Type B pancreatic cell (in vitro differentiated cells): ENCODE measurements at places on chromosomes 2 and 18. TPM values are rescaled to one million over a fixed set of nuclear protein-coding genes. Genes with fewer than 3 reads are reported as not detected.

- DNase-seq: no peak
Observed at GRCh38 chr2:42693013-42693615, 70.8 kb downstream of the OXER1 start.

DNA sequence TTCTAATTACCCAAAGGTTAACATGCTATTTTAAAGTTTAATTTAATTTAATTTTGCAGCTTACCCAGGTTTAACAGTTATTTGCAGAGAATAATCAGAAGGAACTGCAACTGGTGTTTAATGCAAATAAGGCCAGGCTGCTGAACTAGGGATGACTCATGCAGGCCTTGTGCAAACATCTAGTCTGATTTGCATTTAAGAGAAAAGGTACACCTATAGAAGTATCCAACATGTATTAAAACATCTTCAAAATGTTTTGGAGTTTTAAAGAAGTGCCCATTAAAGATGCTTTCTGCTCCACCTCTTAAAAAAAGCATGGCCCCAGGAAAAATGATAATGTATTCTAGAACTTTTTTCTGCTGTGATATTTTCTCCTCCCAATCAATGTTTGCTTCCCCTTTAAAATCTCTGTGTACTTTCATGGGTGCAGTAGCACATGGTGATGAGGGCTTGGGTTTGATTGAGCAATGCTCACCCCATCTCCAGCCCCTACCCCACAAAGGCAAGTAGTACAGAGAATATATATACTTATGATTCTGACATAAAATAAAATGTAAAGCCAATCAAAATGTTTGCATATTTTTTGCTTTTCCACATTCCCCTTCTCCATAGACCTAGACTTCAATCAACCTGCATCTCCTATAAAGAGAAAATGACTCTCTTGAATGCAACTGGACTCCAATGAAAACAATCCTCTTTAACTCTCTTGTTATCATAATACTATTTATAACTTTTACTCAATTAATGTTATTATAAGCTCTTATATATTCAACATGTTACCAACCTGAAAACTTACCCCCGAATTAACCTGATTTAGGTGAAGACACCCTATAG, 54.1 kb downstream of the ATP8B1 start:
- no peak for DNase-seq

The DSC3 gene
- total RNA-seq: 67.7 and 306 TPM in 2 replicates

DNA sequence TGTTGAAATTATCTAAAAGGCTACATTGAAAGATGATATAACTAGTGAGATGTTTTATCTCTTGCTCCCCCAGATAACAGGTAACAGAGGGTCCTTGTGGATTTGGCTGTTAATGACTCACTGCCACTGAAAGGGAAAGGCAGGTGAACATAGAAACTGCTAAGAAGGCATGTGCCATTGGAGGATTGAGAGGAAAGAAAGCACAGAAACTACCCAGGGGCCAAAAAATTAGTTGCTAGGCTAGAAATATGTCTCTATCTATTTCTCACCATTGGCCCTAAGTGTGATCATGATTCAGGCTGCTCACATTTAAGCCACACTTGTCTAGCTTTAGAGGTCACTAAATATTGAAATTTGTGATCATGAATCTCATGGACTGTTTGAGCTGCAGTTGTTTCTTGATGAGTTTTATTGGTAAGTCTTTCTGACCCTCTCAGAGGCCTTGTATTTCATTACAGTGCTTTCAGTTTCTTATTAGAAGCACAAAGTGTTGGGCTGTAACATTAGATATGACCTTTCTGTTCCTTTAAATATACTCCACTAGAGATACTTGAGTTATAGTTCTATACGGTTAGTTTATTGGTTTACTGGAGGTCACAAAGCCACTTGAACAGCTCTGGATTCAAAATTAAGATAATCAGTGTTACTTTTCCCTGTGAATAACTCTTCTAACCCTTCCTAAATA, 26.2 kb downstream of the NAB1 start:
- DNase-seq: no peak

DNA sequence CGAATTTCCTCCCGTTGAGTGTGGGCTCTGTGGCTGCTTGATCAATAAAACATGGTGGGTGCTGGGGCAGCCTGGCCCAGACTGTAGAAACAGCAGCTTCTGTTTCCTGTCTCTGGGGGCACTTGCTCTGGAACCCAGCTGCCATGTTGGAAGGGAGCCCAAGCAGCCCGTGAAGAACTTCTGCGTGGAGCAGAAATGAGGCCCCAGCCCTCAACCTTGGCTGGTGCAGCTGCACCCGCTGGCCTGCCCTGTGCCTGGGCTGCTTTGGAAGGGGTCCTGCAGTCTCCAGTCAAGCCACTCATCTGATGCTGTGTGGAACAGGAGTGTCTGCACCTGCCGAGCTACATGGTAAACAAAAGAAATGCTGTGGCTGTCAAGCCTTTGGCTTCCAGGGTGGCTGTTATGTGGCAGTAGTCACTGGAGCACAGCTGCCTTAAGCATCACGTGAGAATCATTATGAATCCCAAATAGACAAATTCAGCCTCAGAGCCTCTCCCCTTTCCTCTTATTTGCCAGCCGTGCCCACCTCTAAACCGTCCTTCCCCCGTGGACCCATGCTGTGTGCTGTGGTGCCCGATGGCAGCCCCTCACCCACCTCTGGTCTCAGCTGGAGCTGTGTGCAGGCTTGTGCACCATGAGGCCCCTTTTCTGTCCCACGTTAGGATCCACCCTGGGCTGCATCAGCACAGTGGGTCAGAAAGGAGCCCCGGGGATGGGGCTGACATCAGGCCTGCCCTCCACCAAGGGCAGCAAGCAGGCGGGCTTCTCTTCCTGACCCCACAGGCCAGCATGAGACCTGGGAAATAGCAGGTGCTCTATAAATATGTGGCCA, 134.0 kb upstream of the HDAC4 start:
- DNase-seq: no peak

DNA sequence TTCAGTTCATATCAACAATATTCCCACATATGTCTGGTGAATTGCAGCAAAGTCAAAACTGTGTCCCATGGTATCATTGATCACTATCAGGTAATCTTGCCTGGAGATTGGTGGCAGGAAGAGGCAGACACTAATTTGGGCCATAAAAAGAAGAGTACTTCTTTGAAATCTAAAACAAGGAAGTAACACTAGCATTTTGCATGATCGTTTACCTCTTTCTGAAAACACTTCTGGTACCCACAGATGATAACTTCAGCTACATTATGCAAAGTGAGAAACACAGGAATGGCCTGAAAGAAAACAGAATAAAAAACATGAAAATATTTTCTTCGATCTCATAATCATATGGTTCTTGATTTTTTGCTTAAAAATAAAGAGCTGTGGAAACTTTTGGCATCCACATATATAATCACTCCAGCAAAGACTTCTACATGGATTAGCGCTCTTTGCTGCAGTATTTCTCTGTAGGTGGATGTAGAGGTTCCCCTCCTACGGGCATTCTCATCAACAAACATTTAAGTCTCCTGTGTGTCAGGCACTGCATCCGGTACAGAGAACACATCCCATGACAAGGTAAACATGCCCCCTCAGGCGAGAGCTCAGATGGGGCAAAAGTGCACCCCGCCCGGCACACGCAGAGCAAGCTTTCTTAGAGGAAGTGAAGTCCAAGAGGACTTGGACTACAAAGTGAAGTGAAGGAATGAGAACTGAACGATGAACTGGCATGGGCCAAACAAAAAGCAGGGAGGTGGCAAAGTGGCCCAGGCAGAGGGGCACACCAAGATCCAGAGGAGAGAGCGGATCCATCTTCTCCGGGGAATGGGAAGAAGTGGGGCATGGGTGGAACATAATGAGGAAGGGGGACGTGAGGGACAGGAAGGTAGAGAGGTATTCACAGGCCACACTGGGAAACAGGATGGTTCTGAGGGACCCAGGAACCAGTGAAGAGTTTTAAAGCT, 68.0 kb upstream of the RIOK3 start:
- DNase-seq: no peak

DNA sequence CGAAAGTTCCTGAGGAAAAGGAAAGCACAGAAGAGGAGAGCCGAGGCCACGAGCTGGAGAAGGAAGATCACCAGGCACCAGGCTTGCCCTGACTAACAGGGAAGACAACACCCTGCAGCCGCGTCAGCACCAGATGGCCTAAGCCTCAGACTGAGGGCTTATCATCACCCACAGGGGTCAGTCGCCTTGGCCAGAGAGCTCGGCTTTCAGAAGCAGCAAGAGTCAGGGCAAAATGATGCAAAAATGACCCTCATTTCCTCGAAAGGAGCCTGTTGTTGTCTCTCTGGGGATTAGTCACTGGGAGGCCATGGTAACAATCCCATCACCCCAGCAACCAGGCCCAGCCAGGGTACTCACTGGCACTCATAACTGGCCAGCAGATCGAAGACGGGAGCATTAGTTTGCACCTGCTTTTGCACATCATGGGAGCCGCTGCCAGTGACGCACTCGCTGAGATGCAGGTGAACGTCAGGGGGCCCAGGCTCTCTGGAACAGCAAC, 42.7 kb upstream of the ZFP36L2 start:
- DNase-seq: no peak

The CD226 gene
- 0.59 and 0.92 TPM in 2 replicates for total RNA-seq

DNA sequence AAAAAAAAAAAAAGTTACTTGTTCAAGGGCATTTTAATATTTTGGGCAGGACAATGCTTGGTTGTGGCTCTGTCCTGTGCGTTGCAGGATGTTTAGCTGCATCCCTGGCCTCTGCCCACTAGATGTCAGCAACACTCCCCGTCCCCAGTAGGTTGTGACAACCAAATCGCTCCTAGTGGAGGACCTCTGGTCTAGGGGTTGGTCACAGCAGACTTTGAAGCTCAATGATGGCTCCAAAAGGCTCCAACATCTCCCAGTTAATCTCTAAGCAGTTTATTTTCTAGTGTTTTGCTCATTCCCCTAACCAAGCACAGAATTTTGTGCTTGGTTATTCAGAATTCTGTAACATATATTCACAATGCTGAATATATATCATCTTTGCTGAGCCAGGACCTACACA, 67.0 kb downstream of the CHRNA1 start:
- DNase-seq: no peak

The SOX11 gene
- total RNA-seq: 21.1 and 83.2 TPM in 2 replicates

GRCh38 chr18:23107718-23108117, 27.6 kb upstream of the CABLES1 start:
- no peak for DNase-seq

The VWC2L gene
- 0.17 and 0.31 TPM in 2 replicates for total RNA-seq

GRCh38 chr18:22711192-22711685, 221.9 kb upstream of the RBBP8 start:
- DNase-seq: no peak

The SLC4A5 gene
- 1.5 and 6.4 TPM in 2 replicates for total RNA-seq

- peak; percentile 54 for DNase-seq
Observed at GRCh38 chr2:128774320-128775216, 455.9 kb upstream of the HS6ST1 start.

GRCh38 chr2:96262306-96262705, 3.5 kb downstream of the TMEM127 start:
- DNase-seq: no peak

DNA sequence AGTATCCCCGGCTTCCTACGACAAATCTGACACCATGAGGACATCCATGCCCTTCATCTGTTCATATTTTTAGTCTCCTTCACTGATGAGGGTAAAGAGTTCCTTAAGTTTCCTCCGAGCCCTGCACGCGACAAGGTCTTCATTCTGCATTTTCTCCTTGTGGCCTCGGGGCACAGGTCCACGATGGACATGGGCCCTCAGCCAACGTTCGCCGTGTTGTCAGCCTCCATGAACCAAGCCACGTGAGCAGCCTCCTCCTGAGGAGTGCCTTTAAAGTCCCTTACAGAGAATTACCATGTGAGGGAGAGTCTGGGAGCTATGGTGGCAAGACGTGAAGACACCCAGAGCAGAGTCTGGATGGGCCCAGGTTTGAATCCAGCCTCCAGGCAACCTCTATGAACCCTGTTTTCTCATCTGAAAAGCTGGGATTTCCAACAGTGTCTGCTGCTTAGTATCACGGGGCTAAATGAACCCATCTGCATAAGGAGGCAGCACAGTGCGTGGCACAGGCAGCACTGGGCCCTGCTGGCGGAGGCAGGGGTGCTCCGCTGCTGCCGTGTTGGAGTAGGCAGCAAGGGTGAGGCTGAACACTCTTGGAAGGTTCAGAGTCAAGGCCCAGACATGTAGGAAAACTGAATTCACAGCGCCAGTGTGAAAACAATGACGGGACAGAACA, 54.1 kb downstream of the EIPR1 start:
- DNase-seq: no peak

The MXD1 gene
- 14.0 and 23.1 TPM in 2 replicates for total RNA-seq

The DLX1 gene
- 0.59 and 10.0 TPM in 2 replicates for total RNA-seq

The PRLH gene
- total RNA-seq: not detected in 2 replicates

- DNase-seq: no peak
Observed at GRCh38 chr2:190820416-190820815, 60.2 kb upstream of the GLS start.

The ANKRD53 gene
- total RNA-seq: 0.55 and 0.72 TPM in 2 replicates

The ARHGAP28 gene
- total RNA-seq: 17.6 and 104 TPM in 2 replicates

GRCh38 chr2:205657579-205657978, 24.7 kb upstream of the NRP2 start:
- DNase-seq: no peak

GRCh38 chr18:46416706-46417638, 240.0 kb downstream of the LOXHD1 start:
- no peak for DNase-seq

DNA sequence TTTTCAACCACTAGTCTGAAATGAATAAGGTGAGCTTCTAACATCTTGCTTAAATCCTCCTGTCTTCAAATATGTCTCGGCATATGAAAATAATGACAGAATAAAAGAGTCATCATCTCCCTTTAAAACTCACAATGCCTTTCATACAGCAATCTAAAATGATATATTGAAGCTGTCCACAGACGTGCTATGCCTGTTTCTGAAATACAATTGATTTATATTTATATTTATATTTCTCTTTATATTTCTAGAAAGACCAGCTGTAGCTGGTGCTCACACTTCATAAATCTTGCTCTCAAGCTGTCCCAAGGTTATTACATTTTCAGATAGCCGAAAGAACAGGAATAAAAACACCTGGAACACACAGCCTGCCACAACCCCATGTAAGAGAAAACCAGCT, 11.1 kb downstream of the MBP start:
- no peak for DNase-seq

DNA sequence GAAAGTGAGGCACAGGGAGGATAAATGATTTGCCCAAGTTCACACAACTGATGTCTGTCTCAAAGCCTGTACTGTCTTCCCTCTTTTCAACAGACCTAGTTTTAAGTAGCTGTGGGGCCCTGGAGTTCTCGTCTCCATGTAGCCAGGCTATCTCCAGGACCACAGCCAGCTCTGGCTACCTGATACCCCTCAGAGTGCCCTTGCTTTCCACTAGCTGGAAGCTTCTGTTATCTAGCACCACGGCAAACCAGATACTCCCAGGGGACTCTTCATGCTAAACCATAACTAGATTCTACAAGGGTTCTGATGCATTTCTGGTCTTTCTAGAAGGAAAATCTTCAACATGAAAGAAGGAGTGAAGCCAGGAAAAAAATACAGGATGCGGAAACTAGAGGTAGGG, 137.3 kb downstream of the GALNT14 start:
- no peak for DNase-seq

The RIT2 gene
- not detected in 2 replicates for total RNA-seq

- DNase-seq: no peak
Observed at GRCh38 chr2:156242874-156243273, 89.6 kb downstream of the NR4A2 start.

The KIF5C gene
- 20.4 and 38.9 TPM in 2 replicates for total RNA-seq
